Activated naive CD8-positive, alpha-beta T cell treated with anti-CD3 and anti-CD28 coated beads for 36 hours (primary cell): ENCODE measurements at places on chromosomes 1 and 21. TPM values are rescaled to one million over a fixed set of nuclear protein-coding genes. Genes with fewer than 3 reads are reported as not detected.

Gene USH2A
- total RNA-seq: not detected

GRCh38 chr1:118101999-118102398 is 83.0 kb downstream of the SPAG17 start:
- DNase-seq: no peak

- DNase-seq: no peak
These were observed 20.7 kb downstream of the PPP1R15B start for GRCh38 chr1:204390751-204391466.

Gene OR6K3
- total RNA-seq: not detected

DNA sequence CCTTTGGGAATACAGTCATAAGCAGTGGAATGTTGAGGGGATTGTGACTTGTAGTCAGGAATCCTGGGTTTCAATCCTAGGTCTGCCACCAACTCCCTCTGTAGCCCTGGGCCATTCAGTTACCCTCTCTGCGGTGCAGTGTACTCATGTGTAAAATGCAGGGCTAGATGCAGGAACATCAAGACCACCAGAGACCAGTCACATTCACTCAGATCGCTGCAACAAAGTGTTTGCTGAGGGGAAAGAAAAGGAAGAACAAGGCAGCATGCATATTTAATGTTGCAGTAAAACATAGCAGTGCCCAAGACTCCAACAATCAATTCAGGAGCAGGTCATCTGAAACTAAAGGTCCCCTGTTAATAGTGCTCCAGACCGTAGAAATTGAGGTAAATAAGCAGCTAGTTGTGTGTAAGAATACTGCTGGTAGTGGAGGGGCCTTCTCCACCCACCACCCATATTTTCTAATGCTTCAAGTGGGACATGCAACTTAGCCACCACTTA is 410.7 kb downstream of the OMA1 start:
- no peak for DNase-seq

GRCh38 chr21:45822429-45823099 is 159.0 kb upstream of the COL6A1 start:
- DNase-seq: no peak
